ENCODE measurements at places on chromosomes 1 and 21.

GRCh38 chr1:158180741-158181576 is at the start of gene CD1D:
TSS of gene CD1D (plus strand) at chr1:158180895. CDS start at chr1:158181102, 207 bp downstream.
- no peak for DNase-seq

DNA sequence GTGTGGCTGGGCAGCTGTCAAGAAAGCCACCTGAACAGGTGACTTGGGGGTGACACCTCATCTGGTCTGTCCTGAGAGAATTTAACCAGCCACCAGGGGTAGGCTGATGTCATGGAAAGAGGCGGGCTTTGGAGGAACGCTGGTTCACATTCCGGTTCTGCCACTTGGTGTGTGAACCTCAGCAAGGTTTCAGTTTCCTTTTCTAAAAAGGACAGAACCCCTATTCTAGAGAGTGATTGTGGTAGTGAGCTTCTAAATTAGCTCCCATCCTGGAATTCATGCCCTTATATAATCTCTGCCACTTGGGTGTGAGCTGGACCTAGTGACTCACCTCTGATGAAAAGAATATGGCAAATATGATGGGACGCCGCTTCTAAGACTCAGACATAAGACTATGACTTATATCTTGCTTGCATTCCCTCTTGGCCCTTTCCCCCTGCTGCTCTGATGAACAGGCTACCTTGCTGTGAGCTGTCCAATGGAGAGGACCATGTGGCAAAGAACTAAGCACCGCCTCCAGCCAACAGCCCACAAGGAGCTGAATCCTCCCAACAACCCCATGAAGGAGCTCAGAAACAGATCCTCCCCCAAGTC is 332.1 kb downstream of the RRAGC start:
- no peak for DNase-seq

DNA sequence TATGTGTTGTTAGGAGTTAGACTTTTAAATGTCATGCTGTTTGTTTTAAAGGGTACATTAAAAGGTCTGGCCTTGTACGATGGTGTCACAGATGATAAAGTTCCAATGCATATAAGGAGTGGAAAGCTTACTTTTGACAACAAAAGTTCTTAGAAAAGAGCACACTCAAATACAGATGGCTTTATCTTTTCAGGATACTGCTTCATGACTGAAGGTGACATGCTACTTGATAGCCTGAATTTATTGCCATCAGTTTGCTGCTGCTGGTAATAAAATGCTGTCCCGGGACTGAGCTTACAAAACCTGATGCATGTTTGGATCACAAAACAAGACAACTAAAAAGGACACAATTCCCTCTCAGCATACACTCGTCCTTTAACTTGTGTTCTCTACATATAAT is 84.9 kb downstream of the TTC3 start:
- no peak for DNase-seq

GRCh38 chr1:226821719-226822085 is 48.7 kb upstream of the PSEN2 start:
- DNase-seq, result peak; percentile 22

GRCh38 chr1:1554926-1555915 is 14.8 kb upstream of the TMEM240 start:
- peak; percentile 90 for DNase-seq

DNA sequence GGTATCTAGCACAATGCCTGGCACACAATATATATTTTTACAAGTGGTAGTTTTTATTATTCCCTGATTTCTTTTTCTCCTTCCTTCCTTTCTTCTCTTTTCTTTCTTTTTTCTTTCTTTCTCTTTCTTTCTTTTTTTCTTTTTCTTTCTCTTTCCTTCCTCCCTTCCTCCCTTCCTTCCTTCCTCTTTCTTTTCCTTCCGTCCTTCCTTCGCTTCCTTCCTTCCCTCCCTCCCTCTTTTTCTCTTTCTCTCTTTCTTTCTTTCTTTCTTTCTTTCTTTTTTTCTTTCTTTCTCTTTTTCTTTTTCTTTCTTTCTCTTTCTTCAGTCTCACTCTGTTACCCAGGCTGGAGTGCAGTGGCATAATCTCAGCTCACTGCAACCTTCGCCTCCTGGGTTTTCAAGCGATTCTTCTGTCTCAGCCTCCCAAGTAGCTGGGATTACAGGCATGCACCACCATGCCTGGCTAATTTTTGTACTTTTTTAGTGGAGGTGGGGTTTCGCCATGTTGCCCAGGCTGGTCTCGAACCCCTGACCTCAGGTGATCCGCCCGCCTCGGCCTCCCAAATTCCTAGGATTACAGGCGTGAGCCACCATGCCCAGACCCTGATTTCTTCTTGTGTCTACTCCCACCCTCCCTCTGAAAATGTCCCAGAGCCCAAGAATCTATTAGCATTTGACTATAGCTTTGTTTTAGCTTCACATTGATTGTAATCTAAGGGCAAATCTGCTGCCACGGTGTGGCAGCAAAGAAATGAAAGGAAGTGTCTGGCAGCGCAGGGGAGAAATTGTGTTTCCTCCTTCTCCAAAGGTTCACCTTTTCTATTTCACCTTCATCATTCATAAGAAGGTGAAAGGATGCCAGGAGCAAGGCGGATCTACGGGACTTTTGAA is 19.9 kb upstream of the ABCB10 start:
- DNase-seq, result no peak

DNA sequence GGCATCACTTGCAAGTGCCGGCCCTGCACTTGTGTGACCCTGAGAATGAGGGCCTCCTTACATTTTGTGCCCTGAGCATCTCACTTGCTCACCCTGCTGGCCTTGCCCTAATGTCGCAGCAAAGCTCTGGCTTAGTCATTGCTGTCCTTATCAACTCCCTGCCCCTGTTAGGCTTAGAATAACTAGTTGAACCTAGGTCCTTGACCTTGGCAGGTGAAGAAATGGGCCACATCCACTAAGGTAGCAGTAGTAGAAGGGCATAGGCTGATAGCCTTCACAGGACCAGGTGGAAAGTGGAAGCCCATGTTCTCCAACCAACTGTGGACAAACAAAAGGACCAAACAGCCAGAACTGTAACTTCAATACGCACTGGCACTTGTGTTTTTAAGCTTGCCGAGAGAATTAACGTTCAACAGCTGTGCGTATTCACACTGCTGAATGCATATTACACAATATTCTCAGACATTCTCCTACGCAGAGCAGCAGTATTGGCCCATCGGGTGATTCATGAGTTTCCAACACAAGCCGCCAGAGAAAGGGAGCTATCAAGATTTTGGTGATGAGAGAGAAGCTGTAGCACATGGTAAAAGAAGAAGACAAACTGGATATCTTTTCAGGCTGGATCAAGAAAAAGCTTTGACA is 27.7 kb upstream of the PTGFRN start:
- DNase-seq, result no peak

GRCh38 chr1:109802901-109803561 is 39.3 kb upstream of the EPS8L3 start:
- no peak for DNase-seq

GRCh38 chr1:229130028-229130668 is 140.8 kb upstream of the RAB4A start:
- no peak for DNase-seq

GRCh38 chr1:109474697-109475096 is 8.4 kb downstream of the SYPL2 start:
- no peak for DNase-seq

DNA sequence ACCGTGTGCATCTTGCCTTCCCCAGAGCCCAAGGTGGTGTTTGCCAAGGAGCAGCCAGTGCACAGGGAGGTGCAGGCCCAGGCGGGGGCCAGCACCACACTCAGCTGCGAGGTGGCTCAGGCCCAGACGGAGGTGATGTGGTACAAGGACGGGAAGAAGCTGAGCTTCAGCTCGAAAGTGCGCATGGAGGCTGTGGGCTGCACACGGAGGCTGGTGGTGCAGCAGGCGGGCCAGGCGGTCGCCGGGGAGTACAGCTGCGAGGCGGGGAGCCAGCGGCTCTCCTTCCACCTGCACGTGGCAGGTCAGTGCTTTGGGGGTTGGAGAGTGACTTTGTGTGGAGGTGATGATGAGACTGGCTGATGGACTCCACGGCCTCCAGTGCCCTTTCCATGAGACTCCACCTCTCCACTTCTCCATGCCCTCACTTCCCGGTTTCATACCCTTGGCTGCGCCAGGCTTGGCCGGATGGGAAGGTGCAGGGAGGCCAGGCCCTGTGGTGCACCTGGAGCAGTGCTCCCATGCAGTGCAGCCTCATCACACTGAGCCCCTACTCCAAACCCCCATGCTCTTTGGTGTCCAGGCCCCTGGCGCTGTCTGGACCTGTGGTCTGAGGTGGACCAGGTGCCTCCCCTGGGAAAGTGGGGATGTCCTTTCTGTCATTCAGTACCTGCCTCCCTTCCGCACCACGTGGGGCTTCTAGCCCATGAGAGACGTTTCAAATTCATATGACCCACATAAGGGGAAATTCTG is 49.0 kb downstream of the OBSCN start:
- no peak for DNase-seq

DNA sequence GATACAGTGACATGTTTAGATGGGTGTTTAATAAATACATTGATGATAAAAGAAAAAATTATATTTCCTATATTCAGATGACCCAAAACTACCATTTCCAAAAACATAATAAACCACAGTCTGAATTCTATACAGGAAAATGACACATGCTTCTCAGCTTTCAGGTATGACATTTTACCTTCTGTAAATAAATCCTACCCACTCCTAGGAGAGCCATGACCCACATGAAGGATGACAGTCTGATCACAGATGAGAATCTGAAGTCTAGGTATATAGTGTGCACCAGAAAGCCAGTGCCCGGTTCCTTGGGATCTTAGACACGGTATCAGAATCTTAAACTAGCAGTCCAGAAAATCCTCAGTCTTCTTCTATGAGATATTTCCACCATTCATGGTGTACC is 3.7 kb upstream of the GJA9 start:
- DNase-seq, result no peak

DNA sequence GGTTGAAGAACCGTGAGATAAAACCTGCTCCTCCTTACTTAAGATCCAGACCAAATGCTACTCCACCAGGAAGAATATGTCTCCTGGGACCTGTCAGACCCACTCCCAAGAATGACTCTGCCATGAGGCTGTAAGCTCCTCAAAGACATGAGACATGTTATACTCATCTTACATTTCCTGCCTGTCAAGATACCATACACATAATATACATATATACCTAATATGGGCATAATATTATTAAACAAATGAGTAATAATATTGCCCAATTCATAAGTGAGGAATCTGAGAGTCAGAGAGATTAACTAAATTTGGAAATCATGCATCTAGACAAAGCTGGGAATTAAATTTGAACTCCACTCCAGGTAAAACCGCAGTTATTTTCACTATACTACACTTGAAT is 634.9 kb downstream of the LMO4 start:
- no peak for DNase-seq

DNA sequence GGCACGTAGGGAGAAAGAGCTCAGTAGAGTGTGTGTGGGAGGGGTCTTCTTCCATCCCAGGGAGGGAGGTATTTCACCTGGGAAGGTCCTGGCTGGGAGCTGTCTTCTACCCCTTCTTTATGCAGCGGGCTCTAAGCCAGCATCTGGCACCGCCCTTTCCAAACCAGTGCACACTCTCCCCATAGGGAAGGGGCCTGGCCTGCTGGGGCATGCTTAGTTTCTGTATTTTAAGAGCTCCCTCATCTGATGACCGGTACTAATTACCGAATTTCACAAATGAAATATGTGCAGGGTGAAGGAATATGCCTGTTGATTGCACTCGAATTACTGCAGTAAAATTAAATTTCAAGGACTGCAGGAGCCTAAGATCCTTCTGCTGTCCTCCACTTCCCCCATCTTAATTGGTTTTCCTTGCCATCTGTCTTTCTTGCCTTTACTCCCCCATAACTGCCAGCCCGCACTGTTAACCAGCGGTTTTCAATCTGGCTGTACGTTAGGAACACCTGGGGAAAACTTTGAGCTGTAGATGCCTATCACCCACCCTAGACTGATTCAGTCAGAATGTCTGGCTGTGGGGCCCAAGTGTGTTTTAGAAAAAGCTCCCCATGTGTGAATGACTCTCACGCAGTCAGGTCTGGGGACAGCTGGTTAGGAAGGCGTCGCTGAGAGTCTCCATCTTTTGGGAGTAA is 20.1 kb downstream of the GALNT2 start:
- DNase-seq, result no peak

GRCh38 chr1:89484092-89485038 is 40.3 kb upstream of the LRRC8B start:
- DNase-seq, result no peak

DNA sequence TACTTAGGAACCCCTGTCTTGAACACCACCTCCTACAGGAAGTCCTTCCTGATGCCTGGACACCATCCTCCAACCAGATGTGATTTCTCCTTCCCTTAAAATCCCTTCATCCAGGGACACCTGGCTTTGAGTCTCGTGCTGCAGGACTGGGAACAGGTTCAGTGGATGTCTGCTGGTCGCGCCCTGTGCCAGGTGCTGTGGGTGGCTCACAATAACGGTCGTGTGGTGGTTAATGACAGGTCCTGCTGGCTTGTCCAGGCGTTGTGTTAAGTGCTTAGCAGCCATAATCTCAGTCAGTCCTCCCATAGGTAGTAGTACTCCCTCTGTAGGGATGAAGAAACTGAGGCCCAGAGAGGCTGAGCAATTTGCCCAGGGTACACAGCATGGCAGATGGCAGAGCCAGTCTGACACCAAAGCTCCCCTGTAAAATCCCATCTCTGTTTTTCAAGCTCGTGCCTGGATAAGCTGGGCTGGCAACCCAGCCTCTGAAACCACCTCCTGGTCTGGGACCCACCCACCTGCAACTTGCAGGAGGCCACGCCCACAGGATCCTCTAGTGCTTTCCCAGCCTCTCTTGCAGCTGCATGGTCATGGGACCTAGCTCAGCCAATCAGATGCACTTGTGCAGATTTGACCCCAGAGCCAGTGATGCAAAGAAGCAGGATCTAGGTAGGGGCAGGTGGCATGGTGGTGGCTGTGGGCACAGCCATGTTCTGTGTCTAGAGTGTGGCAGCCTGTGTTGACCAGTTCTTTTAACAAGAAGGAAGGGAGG is 106.0 kb upstream of the IFFO2 start:
- DNase-seq, result no peak

- peak; percentile 83 for DNase-seq
Measured at GRCh38 chr1:154479764-154480421, 22.1 kb upstream of the TDRD10 start.

- DNase-seq, result peak; percentile 97
Measured at GRCh38 chr21:42047821-42048613, 23.1 kb upstream of the UMODL1 start.

GRCh38 chr1:221074332-221074731 is 195.1 kb downstream of the HLX start:
- no peak for DNase-seq

DNA sequence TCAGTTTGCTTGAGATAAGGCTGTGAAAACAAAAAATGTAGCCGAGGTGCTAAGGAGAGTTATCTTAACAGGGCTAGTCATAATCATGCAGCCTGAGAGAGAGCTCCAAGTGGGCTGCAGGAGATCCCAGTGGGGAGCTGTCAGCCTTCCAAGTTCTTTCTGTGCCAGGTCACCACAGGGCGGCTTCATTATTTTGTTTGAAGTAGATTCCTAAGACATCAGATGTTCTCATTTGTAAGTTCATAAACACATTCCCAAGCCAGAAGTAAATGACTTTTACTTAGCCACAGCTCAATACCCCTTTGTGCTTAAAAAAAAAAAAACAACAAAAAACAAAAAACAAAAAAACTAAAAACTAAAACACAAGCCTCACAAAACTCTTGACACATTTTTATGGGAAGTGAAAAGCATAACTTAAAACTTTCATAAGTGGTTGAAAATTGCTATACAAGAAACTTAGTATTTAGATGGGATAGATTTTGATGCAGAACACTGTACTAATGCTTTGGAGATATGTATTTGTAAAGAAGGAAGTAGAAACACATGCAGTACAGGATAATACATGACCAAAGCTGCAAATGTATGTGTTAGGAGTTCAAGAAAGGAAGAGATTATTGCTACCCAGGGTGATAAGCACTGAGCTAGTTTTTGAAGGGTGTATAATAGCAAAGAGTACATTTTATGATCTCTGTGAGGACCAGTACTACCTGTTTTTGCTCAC is 8.6 kb downstream of the CDC14A start:
- peak; percentile 10 for DNase-seq
